ENCODE measurements at places on chromosomes 2 and 18.

DNA sequence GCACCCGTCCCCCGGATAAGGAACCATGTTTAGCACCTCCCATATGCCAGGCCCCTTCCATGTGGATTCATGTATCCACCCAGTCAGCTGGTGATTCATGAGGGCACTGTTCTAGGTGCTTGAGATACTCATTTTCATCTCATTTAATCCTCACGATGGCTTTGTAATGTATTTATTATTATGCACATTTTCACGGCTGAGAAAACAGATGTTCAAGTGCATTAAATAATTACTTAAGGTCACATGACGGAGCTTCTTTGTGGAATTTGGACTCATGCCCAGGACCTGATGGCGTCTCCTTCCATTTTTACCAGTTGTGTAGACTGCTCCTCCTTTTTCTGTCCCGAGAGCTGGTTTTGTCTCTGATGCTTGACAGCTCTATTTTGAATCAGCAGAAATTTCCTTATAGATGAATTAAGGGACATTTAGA lies 72.2 kb upstream of the RBM44 start:
- DNase-seq: no peak

DNA sequence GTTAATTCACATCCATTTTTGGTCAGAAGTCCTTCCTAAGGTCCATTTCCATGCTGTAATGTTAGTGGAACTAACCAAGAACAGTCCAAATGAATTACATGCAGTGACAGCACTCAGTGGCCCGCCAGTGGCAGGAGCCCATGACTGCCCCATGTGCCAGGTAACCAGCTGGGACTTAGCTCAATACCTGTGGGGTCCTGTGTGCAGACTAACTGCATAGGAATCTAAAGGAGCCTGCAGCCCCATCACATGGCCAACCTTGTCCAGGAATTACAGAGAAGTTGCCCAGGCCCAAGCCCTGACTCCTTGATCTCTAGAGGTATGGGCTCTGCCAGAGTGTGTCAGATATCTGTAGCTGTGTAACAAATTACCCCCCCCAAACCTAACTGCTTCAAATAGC lies 35.4 kb upstream of the GPR17 start:
- DNase-seq: no peak

GRCh38 chr2:18122544-18123210 lies 244.2 kb downstream of the KCNS3 start:
- DNase-seq: no peak

GRCh38 chr2:26914659-26915310 lies 55.7 kb upstream of the MAPRE3 start:
- DNase-seq: no peak

DNA sequence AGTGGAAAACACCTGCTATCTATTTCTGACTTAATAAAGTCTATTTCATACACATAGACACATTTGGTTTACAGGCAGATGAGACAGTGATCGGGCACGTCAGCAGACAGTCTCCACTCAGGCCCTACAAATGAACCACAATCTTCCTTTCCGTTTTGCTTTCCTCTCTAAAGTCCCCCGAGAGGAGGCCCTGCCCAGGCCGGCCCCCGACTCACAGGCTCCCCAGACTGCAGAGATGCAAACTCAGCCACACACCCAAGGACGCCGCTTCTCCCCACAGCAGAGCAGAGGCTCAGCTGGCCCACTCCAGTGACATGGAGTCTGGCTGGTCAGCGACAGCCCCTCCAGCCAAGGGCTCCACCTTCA lies 9.3 kb upstream of the MTERF4 start:
- DNase-seq: no peak

GRCh38 chr2:179850188-179850587 lies 11.2 kb downstream of the ZNF385B start:
- DNase-seq: no peak

- DNase-seq: no peak
These were observed 735 bp downstream of the NRP2 start for GRCh38 chr2:205682971-205683501.

DNA sequence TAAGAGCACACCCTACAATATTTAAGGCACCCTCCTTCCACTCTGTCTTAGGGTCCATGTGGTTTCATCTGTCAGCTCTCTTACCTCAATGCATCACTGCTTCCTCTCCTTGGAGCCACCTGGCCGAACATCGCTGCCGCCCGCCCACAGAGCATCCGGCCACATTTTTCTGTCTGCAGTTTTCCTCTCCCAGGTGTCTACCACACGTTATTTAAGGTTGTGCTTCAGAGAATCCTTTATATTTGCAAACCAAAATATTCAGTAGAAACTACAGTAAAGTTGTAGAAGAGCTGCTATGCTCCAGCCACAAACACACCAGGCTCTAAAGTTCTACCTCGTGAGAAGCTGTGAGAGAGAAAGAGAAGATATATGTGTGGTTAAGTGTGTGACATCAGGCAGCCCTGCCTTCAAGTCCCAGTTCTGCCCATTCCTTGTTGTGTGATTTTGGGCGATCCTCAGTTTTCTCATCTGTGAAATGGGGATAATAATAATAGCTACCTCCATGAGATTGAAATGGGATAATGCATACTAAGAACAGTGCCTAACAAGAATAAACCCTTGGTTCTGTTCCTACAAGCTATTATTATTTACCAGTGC lies 4.9 kb upstream of the STK17B start:
- DNase-seq: no peak

GRCh38 chr2:240858871-240859270 lies 9.8 kb upstream of the AGXT start:
- DNase-seq: no peak

DNA sequence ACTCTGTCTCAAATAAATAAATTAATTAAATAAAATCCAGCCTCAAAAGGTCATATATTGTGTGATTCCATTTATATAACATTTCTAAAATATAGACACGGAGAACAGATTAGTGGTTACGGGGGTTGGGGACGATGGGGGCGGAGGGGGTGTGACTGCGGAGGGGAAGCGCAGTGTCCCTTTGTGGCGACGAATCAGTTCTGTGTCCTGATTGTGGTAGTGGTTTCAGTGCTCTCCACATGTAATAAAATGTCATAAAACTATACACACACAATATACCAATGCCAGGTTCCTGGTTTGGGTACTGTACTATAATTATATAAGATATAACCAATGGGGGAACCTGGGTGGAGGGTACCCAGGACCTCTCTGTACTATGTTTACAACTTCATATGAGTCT lies 186.4 kb downstream of the ANAPC1 start:
- DNase-seq: no peak

DNA sequence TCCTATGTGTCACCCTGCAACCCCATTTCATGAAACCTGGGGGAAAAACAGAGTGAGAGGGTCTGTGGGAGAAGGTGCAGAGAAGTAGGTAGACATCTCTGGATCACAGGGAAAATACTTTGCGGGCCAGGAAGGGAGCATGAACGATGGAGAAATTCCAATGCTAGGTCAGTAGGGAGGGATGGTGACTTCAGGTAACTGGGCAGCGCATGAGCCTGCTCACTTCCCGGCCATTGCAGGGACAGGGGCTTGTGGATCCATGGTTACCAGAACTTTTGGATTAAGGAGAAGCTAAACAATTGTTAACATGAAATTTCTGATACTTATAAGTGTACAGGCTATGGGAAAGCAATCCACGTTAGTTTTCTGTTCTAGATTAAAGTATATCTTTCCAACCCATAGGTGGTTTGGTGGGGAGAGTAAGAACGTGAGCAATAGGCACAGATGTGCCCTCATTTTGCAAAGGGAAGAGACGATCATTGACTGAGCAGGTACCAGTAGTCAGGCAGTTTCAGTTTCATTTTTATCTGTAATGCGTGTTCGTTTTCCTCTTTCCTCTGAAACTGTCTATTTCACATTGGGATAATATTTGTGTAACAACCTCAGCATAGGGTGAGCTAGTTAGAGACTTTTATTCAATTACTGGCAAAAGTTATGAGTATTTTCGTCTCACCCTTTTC lies 65.0 kb downstream of the NYAP2 start:
- DNase-seq: no peak

- DNase-seq: no peak
These were observed 574.6 kb downstream of the ERBB4 start for GRCh38 chr2:211963969-211964368.

DNA sequence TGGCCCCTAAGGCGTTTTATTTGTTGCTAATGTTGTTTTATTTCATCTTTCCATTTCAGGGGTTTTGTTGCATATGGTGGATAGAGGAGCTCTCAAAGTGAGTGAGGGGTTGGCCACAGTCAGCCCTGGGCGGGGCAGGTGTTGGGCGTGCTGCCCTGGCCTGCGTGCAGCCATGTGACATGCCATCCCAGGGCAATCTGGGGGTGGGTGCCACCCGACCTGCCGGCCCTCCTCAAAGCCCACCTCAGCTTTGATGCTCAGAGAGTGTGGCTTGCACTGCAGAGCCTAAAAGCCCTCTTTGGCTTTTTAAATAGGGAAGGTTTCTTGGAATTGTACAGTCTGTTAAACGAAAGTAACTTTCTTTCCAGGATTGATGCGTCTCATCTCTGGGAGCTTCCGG lies 18.4 kb downstream of the TSHZ1 start:
- no peak for DNase-seq
